Left colon (tissue), 2 donors: ENCODE measurements at places on chromosomes 7 and 10.

DNA sequence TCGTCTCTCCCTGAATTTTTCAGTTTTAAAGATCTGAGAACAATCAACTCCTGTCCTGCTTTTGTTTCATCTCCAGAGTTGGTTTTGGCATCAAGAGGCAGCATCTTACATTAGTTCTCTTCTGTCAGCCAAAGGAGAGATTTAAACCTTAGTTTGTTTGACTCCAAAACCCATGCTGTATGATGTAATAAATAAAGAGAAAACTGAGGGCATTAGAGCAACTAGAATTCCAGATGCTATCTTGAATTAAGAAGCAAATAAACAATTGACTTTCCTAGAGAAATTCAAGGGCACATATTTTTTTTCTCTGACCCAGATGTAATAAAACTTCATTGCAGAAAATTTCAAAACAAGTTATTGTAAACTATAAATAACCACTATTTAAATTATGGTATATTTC is 54.4 kb downstream of the INHBA start:
- DNase-seq = no peak

DNA sequence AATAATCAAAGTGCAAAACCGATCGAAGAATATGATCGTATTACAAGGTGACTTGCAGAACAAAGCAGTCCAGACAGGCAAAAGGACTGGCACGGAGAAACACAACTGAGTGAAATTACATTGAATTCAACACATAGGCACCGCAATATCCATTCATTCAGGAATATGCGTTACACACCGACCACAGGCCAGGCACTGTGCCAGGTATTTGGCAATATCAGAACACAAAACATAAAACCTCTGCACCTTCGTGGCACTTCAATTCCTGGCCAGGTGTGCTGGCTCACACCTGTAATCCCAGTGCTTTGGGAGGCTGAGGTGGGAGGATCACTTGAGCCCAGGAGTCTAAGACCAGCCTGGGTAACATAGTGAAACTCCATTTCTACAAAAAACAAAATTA is 187.9 kb downstream of the DIP2C start:
- DNase-seq = peak; percentile 2

DNA sequence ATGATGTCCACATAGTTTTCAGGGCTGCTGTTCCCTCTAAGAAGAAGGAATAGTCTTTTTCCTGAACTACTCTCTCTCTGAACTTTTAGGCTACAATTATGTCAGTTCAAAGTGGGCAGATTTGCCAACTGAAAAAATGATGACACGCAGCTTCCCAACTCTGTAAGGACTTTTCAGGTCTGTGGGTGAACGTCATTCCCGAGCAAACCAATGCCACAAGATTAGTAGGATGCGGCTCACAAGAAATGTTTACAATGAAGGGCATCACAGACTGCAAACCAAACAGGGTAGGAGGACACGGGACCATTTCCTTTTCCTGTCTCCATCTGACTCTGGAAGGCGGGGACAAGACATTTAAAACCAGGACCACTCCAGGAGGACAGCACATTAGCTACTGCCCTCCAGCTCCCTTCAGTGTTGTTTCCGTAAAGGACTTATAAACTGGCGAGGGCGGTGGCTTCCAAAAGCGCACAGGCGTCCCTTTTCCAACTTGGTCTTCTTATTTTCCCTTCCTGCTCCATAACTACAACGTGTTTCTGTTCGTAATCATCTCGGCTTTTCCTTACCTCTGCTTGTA is 539 bp upstream of the MKLN1 start:
- no peak for DNase-seq

GRCh38 chr7:124908259-124908658 is 21.4 kb downstream of the POT1 start:
- no peak for DNase-seq

GRCh38 chr7:28389504-28390395 is 22.6 kb upstream of the CREB5 start:
- no peak for DNase-seq

DNA sequence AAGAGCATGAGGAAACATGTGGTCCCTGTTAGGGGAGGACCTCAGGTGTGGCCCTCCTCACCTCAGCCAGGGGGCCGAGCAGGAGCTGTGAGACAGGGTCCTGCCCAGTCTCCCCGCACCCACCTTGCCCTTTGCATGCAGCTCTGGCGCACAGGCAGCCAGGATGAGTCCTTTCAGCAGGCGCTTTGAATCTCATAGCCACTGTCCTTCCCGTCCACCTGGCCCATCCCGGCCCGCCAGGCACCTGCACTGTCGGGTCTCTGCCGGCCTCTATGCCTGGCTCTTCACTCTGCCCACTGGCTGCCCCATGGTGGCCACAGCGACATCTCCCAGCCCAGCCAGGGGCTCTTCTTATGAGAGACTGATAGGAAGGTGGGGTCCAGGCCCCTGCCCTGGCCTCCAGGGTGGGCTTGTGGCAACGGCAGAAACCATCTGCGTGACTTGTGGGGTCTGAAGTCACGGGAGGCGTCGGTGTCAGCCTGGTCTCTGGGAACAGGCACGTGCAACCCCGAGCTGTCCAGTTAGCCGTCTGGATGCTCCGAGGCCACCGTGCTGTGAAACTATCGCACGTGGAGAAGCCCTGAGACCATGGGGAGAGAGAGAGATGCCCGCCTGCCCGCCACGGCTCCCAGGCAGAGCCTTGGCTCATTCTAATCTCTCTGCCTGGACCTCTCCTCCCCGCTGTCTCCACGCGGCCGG is 37.4 kb downstream of the FOXL3 start:
- DNase-seq = peak; percentile 27

DNA sequence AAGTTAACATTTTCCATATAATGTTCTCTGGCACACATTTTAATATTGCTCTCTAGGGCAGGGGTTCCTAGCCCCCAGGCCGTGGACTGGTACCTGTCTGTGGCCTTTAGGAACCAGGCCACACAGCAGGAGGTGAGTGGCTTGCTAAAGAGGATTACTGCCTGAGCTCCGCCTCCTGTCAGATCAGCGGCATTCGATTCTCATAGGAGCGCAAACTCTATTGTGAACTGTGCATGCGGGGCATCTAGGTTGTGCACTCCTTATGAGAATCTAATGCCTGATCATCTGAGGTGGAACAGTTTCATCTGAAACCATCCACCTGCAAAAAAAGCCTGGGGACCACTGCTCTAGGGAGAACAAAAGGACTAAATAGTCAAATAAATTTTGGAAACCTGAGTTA is 65.7 kb downstream of the EXOC6 start:
- DNase-seq = no peak

DNA sequence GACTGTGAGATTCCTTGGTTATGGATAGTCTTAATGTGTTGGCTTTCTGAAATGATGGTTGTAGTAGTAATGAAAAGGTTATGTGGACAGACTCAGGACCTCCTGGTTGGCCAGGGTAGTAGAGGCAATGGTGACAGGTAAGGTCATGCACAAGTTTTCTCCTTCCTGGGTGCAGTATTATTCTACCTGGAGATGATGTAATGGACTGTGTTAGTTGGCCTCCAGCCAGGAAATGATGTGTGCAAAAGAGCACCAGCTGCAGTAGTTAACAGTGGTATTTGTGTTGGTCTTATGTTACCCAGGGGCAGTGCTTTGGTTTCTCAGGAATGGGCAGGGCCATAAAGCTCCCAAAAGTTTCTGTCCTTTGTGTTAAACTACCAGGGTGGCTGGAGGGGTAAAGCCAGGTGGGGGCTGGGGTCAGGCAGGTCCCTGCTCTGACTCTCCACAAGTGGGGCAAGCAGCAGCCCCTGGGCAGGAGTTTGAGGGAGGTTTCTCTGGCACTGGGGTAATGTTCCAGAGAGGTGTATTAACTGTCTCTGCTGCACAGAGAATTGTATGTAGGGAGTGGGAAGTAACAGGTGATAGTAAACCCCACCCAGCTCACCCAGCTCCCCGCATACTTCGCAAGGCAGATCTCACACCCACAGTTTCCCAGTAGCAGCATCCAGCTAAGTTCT is 36.3 kb downstream of the GPR22 start:
- peak; percentile 80 for DNase-seq

- DNase-seq = no peak
These were observed 99.2 kb upstream of the PDCD4 start for GRCh38 chr10:110772454-110773025.

- no peak for DNase-seq
These were observed 124.8 kb downstream of the CACNA2D1 start for GRCh38 chr7:82318786-82319185.

DNA sequence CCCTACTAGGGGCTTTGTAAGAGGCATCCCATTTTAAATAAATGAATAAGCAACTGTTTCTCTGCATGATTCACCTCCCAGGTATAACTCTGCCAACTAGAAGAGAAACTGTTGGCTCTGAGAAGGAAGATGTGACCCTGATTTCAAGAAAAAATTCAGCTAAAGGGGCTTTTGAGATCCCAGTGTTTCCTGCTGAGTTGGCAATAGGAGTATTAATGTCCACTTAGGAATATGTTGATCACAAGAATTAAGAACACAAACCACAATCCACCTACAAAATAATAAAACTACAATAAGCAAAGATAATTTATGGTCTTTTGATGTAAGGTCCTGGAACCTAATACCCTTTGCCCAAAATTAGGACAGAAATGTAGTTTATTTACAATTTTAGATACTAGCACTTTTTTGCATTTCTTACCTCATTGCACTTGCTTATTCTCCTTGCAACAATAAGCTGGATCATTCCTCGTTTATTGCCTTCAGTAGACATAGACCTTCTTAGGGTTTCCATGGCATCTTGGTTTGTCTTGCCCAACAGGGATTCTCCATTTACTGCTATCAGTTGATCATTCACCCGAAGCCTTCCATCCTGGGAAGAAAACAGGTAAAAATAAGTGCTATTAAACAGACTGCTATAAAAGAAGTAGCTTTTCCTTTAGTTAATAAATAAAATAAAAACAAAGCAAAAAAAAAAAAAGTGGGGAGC is 456.2 kb downstream of the PARD3 start:
- DNase-seq = no peak

- DNase-seq = no peak
These were observed 149.7 kb downstream of the NPSR1 start for GRCh38 chr7:34807548-34808340.

DNA sequence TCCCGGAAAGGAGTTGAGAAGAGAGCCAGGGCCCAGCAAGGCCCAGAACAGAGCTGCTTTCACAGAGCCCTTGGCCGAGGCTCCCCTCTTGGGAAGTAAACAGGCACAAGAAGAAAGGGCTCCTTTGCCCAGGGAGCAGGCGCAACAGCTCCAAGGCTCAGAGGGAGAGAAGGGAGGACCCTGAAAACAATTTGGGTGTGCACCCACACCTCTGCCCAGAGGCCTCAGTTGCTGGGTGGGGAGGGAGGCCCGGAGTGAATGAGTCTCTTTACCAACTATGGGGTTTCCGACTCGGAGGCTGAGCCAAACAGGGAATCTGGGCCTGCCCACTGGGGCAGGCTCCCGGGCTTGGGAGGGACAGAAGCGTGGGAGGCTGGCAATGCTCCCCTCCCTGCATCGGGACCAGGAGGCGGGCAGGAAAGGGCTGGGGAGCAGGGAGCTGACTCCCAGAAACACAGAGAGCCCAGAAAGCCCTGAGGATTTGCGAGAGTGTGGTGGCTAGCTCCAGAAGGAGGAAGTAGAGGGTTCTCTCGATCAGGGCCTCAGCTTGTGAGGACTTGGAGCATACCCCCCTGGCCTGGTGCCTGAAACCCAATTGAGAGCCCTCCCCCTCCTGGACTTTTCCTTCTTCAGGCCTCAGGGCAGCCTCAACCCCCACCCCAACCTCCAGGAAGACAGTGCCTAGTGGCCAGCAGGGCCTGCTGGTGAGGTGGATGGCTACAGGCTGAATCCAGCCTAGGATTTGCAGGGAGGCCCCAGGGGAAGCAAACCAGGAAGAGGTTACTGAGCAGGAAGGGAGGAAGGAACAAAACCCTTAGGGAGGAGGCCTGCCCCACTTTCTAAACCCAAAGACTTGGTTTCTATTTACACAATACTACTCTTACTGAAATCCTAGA is 6.2 kb downstream of the C10orf105 start:
- peak; percentile 83 for DNase-seq

GRCh38 chr7:99928994-99929729 is at the start of gene GJC3:
GJC3 (minus strand) TSS chr7:99929620; CDS start chr7:99929620, 0 bp downstream.
- peak; percentile 48 for DNase-seq

DNA sequence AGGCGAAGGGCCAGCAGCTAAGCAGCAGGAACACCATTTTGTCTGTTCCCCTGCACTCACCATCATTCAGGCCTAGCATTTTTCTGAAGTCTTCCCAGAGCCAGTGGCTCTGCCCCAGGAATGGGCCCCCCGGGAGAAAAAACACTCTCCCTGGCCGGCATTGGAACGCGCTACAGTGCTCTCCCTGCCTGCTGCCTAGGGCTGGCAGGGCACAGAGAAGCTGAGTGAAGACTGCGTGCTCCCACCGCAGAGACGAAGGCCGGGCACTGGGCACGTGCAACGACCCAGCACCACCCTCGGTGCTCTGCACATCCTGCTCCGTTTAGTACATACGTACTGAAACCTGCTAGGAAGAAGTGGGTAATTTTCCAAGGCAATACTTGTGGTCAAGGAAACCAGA is 34.4 kb downstream of the HSPA12A start:
- DNase-seq = no peak

- DNase-seq = no peak
These were observed 93.7 kb downstream of the MDFIC start for GRCh38 chr7:115015619-115016018.

GRCh38 chr7:39950473-39951225 is 593 bp downstream of the CDK13 start:
- peak; percentile 72 for DNase-seq

DNA sequence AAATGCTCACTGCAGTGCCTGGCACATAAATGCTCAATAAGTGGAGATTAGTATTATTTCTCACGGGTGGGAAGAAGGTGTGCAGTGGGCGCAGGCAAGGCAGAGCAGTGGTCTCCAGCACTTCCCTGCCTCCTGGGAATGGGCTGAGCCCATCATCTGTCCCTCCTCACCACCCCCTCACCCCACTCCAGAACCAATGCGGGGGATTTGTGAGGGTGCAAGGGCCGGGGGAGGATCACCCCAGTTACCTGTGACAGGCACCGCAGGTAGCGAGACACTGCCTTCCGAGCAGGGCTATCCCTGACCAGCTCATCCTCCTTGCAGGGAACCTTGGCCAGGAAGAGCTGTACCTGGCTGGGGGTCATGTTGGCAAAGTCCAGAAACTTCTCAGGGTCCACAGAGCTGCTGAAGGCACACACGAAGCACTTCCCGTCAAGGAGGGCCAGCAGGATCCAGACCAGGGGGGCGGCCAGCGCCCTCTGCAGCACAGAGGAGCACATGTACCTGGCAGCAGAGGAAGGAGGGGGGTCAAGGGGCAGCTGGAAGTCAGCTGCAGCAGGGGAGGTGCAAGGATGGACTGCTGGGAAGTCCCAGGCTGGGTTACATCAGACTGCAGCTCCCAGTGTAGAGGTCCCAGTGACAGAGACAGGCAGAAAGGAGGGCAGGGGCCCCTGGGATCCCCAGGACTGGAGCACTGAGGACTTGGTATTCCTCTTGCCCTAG is 2.8 kb downstream of the CALHM3 start:
- no peak for DNase-seq

GRCh38 chr7:93622036-93623033 is 47.8 kb upstream of the CALCR start:
- no peak for DNase-seq

DNA sequence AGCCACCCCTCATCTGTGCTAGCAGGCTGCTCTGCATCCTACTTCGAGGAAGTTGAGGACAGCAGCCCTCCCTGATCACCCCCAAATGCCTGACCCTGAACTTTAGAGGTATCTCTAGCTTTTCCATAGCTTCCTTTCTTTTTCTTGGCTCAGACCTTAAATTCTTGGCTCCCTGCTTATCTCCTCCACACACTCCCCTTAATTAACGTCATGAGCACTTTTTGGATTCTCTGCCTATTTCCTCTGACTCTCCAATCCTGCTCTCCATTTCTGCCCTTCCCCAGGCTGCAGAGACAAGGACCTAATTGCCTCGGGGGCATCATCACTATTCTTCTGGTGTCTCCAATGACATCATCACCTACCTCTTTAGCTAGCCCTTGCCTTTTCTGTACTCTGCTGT is 40.8 kb upstream of the SEC61G start:
- DNase-seq = no peak

GRCh38 chr7:107007007-107007891 is 37.3 kb upstream of the PRKAR2B start:
- no peak for DNase-seq
